ENCODE measurements at places on chromosomes 6 and 20. TPM values are rescaled to one million over a fixed set of nuclear protein-coding genes. Genes with fewer than 3 reads are reported as not detected.

GRCh38 chr6:144725736-144726522 is 440.8 kb downstream of the UTRN start:
- no peak for DNase-seq

The LAMA5 gene
- polyA plus RNA-seq: 50.4 TPM

The TRIM15 gene
- polyA plus RNA-seq: not detected

- DNase-seq: no peak
Observed at GRCh38 chr6:51738614-51739013, 348.8 kb downstream of the PKHD1 start.

The C20orf202 gene
- 0.45 TPM for polyA plus RNA-seq

DNA sequence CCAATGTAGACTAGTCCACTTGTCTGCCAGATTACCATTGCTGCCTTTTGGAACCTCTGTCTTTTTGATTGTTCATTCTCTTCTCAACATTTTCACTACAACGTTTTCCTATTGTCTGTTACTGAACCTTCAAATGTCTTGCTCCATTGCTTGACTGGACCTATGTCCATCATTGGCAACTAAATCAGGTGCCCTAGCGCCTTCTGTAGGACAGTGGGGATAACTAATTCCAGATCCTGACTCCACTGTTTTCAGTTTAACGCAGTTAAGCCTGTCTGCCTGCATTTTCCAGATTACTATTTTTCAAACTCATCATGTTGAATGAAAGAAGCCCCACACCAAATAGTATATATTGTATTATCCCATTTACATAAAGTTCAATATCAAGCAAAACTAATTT is 433.6 kb downstream of the RNF144B start:
- no peak for DNase-seq

All from muscle of arm (tissue), 14 donors.